ENCODE measurements at places on chromosomes 3 and 15. TPM values are rescaled to one million over a fixed set of nuclear protein-coding genes. Genes with fewer than 3 reads are reported as not detected.

CASR gene
- 21.9 TPM for polyA plus RNA-seq

GOLGA8K gene
- 1.3 TPM for polyA plus RNA-seq

HYAL1 gene
- polyA plus RNA-seq, result 8.0 TPM

EFHB gene
- polyA plus RNA-seq, result 5.3 TPM

ROPN1B gene
- 0.57 TPM for polyA plus RNA-seq

PLSCR5 gene
- polyA plus RNA-seq, result not detected

CP gene
- 0.64 TPM for polyA plus RNA-seq

DAZL gene
- polyA plus RNA-seq, result 0.01 TPM

IMPG2 gene
- polyA plus RNA-seq, result 0.50 TPM

CEMIP gene
- polyA plus RNA-seq, result 1.6 TPM

CLASP2 gene
- polyA plus RNA-seq, result 57.7 TPM

LRRIQ4 gene
- polyA plus RNA-seq, result 0.16 TPM

CPEB1 gene
- 2.8 TPM for polyA plus RNA-seq

SLC12A8 gene
- 6.9 TPM for polyA plus RNA-seq

PLOD2 gene
- 192 TPM for polyA plus RNA-seq

MINAR1 gene
- polyA plus RNA-seq, result 0.97 TPM

HDAC11 gene
- 18.0 TPM for polyA plus RNA-seq

FGF12 gene
- polyA plus RNA-seq, result 7.5 TPM

ACVR2B gene
- 15.5 TPM for polyA plus RNA-seq

PLA2G4D gene
- polyA plus RNA-seq, result 0.09 TPM

STAC gene
- 10.2 TPM for polyA plus RNA-seq

RHOA gene
- polyA plus RNA-seq, result 604 TPM
